H1 (cell line): ENCODE measurements at places on chromosomes 3 and 15.

- H3K27ac ChIP-seq = no peak overlapping the region
- DNase-seq = no peak
- no peaks in the 10 kb centered on the region for H3K27me3 ChIP-seq
- no peaks in the 10 kb centered on the region for H3K4me1 ChIP-seq
Observed at GRCh38 chr3:175185903-175186302, 326.8 kb downstream of the NAALADL2 start.

- H3K4me1 ChIP-seq = no peaks in the 10 kb centered on the region
- H3K4me3 ChIP-seq = no peak overlapping the region
- H3K27me3 ChIP-seq = no peaks in the 10 kb centered on the region
- H3K27ac ChIP-seq = no peak overlapping the region
Observed at GRCh38 chr3:189720736-189721417, 89.7 kb downstream of the TP63 start.

GRCh38 chr15:90871139-90871715 lies 2.8 kb downstream of the FURIN start:
- DNase-seq = peak; percentile 66
- H3K4me3 ChIP-seq = peak overlapping the region; percentile 59
- no peak overlapping the region for H3K27ac ChIP-seq

- no peaks in the 10 kb centered on the region for H3K4me1 ChIP-seq
- DNase-seq = no peak
- H3K36me3 ChIP-seq = no peaks in the 10 kb centered on the region
- no peaks in the 10 kb centered on the region for H3K27me3 ChIP-seq
- H3K4me3 ChIP-seq = no peak overlapping the region
- no peak overlapping the region for H3K27ac ChIP-seq
Observed at GRCh38 chr3:134709561-134710312, 58.9 kb upstream of the KY start.

GRCh38 chr15:69887009-69887408 lies 210.7 kb downstream of the TLE3 start:
- H3K4me1 ChIP-seq = no peaks in the 10 kb centered on the region
- no peaks in the 10 kb centered on the region for H3K27me3 ChIP-seq
- no peak for DNase-seq
- no peak overlapping the region for H3K27ac ChIP-seq
- no peaks in the 10 kb centered on the region for H3K36me3 ChIP-seq

DNA sequence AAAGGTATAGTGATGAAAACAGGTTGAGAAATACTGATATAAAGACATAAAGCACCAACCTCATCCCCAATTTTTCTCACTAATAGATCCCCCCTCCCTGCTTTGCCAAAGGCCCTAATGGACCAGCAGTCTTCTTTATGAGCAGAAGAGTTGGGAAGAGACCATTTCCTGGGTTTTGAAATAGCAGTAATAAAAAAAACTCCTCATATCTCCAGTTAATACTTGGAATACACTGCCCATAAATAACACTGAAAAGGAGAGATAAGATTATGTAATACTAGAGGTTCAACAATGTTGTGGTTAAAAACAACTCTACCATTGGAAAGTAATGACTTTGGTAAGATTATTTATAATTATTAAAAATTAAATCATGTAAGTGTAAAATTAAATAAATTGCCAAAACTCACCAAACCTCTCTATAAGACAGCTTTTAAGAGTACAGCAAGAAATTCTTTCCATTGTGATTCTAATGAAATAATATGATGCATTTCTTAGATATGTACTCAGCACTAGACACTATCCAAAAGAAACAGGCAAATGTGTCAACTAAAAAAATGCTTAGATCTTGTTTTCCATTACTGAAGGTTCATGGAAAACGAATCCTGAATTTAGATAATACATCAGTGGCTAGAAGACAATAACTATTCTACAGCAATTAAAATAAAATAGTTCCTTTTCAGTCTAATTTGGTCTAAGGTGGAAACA lies 88.2 kb downstream of the FAIM start:
- H3K36me3 ChIP-seq = peaks cover 2% of the 10 kb centered on the region; the same call in 1 of the 2 replicates
- no peaks in the 10 kb centered on the region for H3K27me3 ChIP-seq
- H3K4me3 ChIP-seq = no peak overlapping the region
- no peak for DNase-seq

DNA sequence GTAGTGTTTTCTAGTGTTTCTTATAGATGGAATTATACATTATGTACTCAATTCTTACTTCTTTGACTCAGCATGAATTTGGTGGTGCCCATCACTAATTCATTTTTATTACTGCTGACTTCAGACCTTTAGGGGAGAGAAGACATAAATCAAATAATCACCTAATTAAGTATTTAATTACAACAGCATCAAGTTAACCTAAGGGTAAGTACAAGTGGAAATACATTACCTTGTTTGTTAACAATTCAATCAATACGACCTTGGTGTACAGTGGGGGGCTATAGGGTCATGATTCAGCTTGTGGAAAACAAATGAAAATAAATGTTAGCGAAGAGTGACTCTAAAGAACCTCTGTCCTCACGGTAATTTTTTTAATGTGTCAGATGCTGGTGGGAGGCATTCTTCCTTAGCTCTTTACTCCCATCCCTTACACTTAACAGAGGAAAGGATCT lies 538 bp upstream of the CAPN7 start:
- no peak overlapping the region for H3K27ac ChIP-seq
- no peaks in the 10 kb centered on the region for H3K27me3 ChIP-seq
- no peak for DNase-seq
- H3K4me3 ChIP-seq = peak overlapping the region; percentile 88
- no peaks in the 10 kb centered on the region for H3K4me1 ChIP-seq

- no peaks in the 10 kb centered on the region for H3K4me1 ChIP-seq
Observed at GRCh38 chr15:79987569-79987955, 16.6 kb upstream of the BCL2A1 start.

DNA sequence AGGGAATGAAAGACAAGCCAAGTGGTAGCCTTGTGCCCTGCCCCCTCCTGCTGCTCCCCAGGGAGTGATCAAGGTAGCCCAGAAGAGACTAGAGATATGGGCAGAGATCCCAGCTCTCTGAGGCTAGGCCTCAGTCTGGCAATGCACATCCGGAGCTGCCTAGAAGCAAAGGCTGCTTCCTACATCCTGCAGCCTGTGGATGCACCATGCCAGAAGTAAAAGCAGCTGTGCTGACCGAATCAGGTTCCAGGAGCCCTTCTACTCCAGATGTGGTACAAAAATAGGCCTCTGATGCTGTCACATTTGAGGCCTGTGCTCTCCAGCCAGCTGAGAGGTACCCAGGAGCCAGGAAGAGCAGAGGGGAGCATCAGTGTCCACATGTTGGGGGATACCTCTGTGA lies 16.0 kb downstream of the TRAIP start:
- H3K36me3 ChIP-seq = peaks cover 34% of the 10 kb centered on the region
- peaks cover 6% of the 10 kb centered on the region; the same call in 1 of the 2 replicates for H3K4me1 ChIP-seq
- H3K27me3 ChIP-seq = no peaks in the 10 kb centered on the region

GRCh38 chr15:76464247-76464646 lies 127.7 kb downstream of the ISL2 start:
- no peak overlapping the region for H3K27ac ChIP-seq
- no peaks in the 10 kb centered on the region for H3K4me1 ChIP-seq
- H3K4me3 ChIP-seq = no peak overlapping the region
- DNase-seq = no peak
- no peaks in the 10 kb centered on the region for H3K36me3 ChIP-seq
- H3K27me3 ChIP-seq = no peaks in the 10 kb centered on the region

GRCh38 chr15:55588070-55588814 lies at the start of gene PYGO1:
Gene PYGO1, minus strand, starts transcription at chr15:55588345. Its CDS starts 462 bp downstream, at chr15:55587883.
- H3K27ac ChIP-seq = no peak within 1 kb of the TSS
- H3K4me3 ChIP-seq = peak within 1 kb of the TSS; percentile 79
- H3K36me3 ChIP-seq = no peaks in the 10 kb centered on the region

- no peak overlapping the region for H3K27ac ChIP-seq
- H3K27me3 ChIP-seq = no peaks in the 10 kb centered on the region
- peaks cover 3% of the 10 kb centered on the region for H3K4me1 ChIP-seq
- peaks cover 5% of the 10 kb centered on the region for H3K36me3 ChIP-seq
Observed at GRCh38 chr3:47005212-47006144, 26.0 kb downstream of the NBEAL2 start.

DNA sequence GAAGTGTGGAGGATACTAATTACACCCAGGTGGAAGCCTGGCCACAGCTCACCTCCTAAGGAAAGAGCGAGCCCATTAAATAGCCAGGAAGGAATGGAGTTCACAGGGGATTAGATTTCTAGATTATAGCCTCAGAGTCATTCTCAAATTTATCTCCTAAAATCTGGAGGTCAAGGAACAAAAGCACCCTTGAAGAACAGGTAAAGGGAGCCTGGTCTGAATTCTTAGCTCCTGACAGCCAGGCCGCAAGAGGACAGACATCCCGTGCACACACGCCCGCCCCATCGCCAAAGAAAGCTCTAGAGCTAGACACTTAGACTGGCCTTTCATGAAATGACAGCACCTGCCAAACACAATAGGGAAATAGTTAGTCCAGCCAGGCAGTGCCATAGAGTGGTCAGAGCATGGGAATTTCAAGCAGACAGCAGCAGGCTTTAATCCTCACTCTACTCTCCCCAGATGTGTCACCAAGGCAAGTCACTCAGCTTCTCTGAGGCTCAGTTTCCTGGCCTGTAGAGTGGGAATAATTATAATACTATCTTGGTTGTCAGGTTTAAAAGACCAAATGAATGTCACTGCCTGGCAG lies 59.2 kb downstream of the LIPC start:
- H3K4me3 ChIP-seq = no peak overlapping the region
- no peaks in the 10 kb centered on the region for H3K36me3 ChIP-seq
- H3K27ac ChIP-seq = no peak overlapping the region

GRCh38 chr15:99141943-99142342 lies 37.1 kb downstream of the SYNM start:
- DNase-seq = no peak
- no peak overlapping the region for H3K4me3 ChIP-seq
- H3K36me3 ChIP-seq = no peaks in the 10 kb centered on the region
- peaks cover 5% of the 10 kb centered on the region for H3K4me1 ChIP-seq
- H3K27ac ChIP-seq = no peak overlapping the region

GRCh38 chr3:54538346-54538745 lies 389.5 kb downstream of the LRTM1 start:
- H3K27me3 ChIP-seq = no peaks in the 10 kb centered on the region
- H3K4me1 ChIP-seq = no peaks in the 10 kb centered on the region
- DNase-seq = peak; percentile 19
- H3K36me3 ChIP-seq = no peaks in the 10 kb centered on the region
- H3K4me3 ChIP-seq = no peak overlapping the region
- no peak overlapping the region for H3K27ac ChIP-seq

- H3K27me3 ChIP-seq = no peaks in the 10 kb centered on the region
- H3K4me1 ChIP-seq = no peaks in the 10 kb centered on the region
- H3K27ac ChIP-seq = no peak overlapping the region
- H3K4me3 ChIP-seq = no peak overlapping the region
- no peaks in the 10 kb centered on the region for H3K36me3 ChIP-seq
Observed at GRCh38 chr3:194711913-194712312, 26.2 kb downstream of the FAM43A start.

DNA sequence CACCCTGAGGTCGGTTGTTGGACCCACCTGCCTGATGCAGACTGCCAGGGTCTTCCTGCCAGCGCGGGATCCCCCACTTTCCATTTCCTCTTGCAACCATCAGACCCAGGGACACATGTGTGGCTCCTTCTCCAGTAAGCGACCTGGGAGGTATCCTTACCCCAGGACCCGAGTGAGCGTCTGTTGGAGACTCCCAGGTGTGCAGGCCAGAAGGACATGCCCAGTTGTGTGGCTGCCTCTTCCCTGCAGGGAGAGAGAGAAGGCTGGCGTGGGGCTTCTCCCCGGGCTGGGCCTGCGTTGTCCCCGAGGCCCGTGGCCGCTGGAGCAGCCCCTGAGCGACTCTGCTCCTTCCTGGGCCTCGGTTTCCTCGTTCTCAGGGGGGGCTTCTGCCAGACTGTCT lies 56.8 kb downstream of the APBA2 start:
- H3K36me3 ChIP-seq = no peaks in the 10 kb centered on the region
- H3K4me1 ChIP-seq = no peaks in the 10 kb centered on the region; the same call in 1 of the 2 replicates
- DNase-seq = no peak
- no peak overlapping the region for H3K27ac ChIP-seq
- H3K4me3 ChIP-seq = no peak overlapping the region
- no peaks in the 10 kb centered on the region; the same call in 1 of the 2 replicates for H3K27me3 ChIP-seq

DNA sequence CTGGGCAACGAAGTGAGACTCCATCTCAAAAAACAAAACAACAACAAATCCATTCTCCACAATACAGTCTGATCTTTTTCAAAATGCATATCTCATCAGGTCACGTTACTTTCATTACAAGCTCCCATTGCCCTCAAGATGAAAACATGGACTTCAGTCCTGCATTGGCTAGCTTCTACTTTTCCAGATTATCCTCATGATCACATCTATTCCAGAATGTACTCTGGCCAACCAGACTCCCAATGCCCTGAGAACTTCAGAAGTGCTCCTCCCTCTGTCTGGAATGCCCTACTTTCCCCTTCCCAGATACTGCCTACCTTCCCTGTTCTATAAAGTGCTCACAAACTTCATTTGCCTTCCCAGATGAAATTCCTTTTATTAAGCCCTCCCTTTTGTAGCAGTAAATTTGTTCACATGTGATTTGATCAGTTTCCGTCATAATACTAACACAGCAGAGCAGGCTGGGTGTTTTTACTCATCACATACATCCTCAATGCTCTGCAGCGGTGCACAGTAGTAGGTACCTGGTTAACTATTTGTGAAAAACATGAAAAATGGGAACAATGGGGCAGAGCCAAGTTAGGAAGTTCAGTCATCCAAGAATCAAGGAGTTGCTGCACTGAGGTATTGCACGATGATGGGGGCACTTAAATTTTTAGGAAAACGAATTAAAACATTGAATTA lies 5.3 kb downstream of the RPL22L1 start:
- H3K27ac ChIP-seq = no peak overlapping the region
- peaks cover 4% of the 10 kb centered on the region; the same call in 1 of the 2 replicates for H3K4me1 ChIP-seq
- no peaks in the 10 kb centered on the region for H3K27me3 ChIP-seq

DNA sequence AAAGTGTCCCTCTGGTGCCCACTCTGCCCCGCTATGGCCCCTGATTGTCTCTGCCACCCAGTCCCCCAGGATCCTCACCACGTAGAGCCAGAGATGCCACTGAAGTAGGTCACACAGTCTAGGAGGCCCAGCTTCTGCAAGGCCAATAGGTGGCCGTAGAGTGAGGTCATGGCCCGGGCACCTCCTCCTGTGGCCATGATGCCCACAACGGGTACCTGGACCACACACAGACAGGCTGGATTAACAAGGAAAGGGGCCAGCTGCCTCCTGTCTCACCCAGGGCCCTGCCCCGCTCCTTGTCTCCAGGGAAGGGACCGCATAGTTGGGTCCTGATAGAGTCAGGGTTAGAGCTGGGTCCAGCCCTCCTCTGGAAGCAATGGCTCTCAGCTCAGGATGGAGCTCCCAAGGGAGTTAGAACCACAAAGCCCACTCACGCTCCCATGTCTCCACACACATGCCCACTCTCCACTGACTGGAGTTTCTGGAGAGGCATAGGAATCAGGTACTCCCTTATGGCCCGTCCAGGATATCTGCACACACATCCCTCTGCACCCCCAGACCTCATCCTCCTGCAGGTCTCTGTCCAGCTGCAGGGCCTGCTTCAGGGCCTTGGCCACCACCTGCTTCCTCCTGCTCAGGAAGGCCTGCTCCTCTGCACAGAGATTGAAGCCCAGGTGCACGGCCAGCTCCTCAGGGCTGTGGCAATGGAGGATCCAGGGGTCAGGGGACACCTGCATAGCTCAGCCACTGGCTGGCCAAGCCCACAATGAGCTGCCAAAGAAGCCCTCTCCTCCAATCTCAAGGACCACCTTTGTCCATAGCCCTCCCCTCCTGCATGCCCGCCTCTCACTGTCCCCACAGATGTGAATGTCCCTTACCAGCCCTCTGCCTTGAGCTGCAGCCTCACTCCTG lies 13.2 kb downstream of the PLA2G4D start:
- no peak overlapping the region for H3K4me3 ChIP-seq
- H3K36me3 ChIP-seq = no peaks in the 10 kb centered on the region
- DNase-seq = peak; percentile 49
- H3K27ac ChIP-seq = no peak overlapping the region
- H3K27me3 ChIP-seq = no peaks in the 10 kb centered on the region
